Bladder microvascular endothelial cell (primary cell): ENCODE measurements at places on chromosomes 3 and 15. TPM values are rescaled to one million over a fixed set of nuclear protein-coding genes. Genes with fewer than 3 reads are reported as not detected.

BNC1 gene
- total RNA-seq, result 0.49 and 9.9 TPM in 2 replicates

GPR156 gene
- 0.06 TPM in 1 of 2 replicates, not detected in the other for total RNA-seq

CHL1 gene
- total RNA-seq, result not detected in 2 replicates

TRIM42 gene
- not detected in 2 replicates for total RNA-seq

GCHFR gene
- 22.2 and 30.2 TPM in 2 replicates for total RNA-seq

PLCH1 gene
- not detected in 2 replicates for total RNA-seq

MYZAP gene
- total RNA-seq, result 13.9 and 53.4 TPM in 2 replicates

NDN gene
- total RNA-seq, result 9.9 and 26.2 TPM in 2 replicates

CCR3 gene
- not detected in 2 replicates for total RNA-seq

BAHD1 gene
- 6.3 and 12.5 TPM in 2 replicates for total RNA-seq

WDR93 gene
- total RNA-seq, result under 0.01 TPM in 1 of 2 replicates, not detected in the other

PLXNB1 gene
- 8.6 and 46.9 TPM in 2 replicates for total RNA-seq

RASGRP1 gene
- under 0.01 and 0.57 TPM in 2 replicates for total RNA-seq

HCLS1 gene
- 31.9 and 43.1 TPM in 2 replicates for total RNA-seq

ZNF502 gene
- total RNA-seq, result 2.3 and 4.8 TPM in 2 replicates

TTLL13 gene
- total RNA-seq, result 0.06 TPM in 1 of 2 replicates, not detected in the other

ECE2 gene
- total RNA-seq, result not detected in 2 replicates

DUOXA2 gene
- total RNA-seq, result not detected in 2 replicates

LRRC15 gene
- total RNA-seq, result 0.06 TPM in 1 of 2 replicates, not detected in the other

GOLGA6D gene
- under 0.01 TPM in 1 of 2 replicates, not detected in the other for total RNA-seq

MRPL47 gene
- 21.9 and 25.1 TPM in 2 replicates for total RNA-seq

C3orf85 gene
- total RNA-seq, result not detected in 2 replicates

NR2E3 gene
- total RNA-seq, result 0.50 TPM in 1 of 2 replicates, not detected in the other

SERINC4 gene
- not detected in 2 replicates for total RNA-seq

CFAP100 gene
- total RNA-seq, result not detected in 2 replicates

OR5K2 gene
- not detected in 2 replicates for total RNA-seq
